ENCODE measurements at places on chromosomes 3 and 15.

DNA sequence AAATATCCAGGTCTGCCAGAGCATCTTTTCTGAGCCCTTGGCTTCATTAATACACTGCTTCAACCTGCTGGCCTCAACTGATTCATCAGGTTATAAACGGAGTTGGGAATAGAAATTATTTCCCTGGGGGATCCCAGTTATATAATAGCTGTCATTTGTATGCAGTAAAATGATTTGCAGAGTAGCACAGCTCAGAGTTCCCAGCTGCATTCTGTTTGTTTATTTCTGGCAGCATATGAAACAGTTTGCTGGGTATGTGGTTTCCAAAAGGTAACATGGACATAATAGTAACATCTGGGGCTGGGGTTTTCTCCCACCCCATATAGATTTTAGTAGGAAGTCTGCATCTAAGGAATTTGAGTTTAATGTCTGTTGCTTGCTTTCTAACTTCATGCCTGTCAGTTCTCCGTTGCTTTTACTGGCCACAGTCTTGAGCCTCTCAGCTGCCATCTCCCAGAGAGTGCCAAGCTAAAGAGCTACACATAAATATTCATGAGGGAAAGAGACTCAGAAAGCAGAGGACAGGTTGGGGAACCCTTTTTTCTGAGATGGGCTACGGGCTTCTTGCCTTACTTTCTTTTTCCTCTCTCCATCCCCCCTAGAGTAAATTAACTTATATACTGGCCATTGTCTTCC, 124.6 kb downstream of the TMEM108 start:
- no peak for DNase-seq

DNA sequence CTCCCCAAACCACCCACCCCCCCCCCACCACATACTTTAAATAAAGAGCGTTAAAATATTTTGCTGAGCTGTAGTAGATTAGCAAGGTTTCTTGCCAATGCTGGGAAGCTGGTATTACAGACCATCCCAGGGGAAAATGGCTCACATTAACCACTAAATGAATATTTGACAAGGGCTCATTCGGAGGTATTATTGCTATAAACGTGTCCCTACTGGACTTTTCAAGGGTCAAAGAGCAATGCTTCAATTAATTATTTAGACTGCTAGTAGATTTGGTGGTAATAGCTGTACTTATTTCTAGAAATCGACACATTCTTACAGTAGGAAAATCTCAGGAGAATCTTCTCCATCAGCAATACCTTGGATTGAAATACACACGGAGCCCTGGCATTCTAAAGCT, 5.2 kb downstream of the SOX2 start:
- no peak for DNase-seq

- DNase-seq = no peak
These were observed 125.3 kb downstream of the SUCNR1 start for GRCh38 chr3:151998744-151999143.

DNA sequence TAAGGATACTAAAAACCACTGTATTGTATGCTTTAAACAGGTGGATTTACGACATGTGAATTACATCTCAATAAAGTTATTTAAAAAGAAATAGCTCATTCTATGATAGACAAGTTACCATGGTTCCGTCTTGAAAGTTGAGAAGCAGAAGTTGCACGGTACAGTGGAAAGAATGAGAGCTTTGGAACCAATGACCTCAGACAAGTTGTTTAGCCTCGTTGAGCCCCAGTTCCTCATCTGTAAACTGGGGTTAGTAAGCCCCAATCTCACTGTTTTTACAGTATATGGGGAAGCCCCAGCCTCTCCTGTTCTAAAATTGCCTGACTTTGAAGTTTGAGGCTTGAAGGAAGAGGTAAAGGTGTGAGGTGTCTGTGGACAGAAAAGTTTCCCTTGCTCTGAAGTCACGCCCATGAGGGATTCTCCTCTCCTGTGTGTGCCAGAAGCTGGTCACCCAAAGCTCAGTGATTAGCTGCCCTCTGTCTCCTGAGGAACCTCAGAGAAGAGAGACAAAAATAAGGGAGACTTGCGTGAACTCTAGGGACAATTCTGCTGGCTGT, 10.0 kb downstream of the CRYGS start:
- no peak for DNase-seq

- no peak for DNase-seq
These were observed 101.9 kb downstream of the CHDH start for GRCh38 chr3:53744351-53744750.

- DNase-seq = no peak
These were observed 231.4 kb downstream of the ROBO2 start for GRCh38 chr3:77271306-77271705.

GRCh38 chr3:26104851-26105251, 315.0 kb downstream of the OXSM start:
- no peak for DNase-seq

Data from chondrocyte (in vitro differentiated cells).